ENCODE measurements at places on chromosomes 12 and 14.

- no peak for DNase-seq
Measured at GRCh38 chr12:99049774-99050173, 404.7 kb downstream of the APAF1 start.

GRCh38 chr12:43151441-43151981, 400.5 kb downstream of the ADAMTS20 start:
- no peak for DNase-seq

DNA sequence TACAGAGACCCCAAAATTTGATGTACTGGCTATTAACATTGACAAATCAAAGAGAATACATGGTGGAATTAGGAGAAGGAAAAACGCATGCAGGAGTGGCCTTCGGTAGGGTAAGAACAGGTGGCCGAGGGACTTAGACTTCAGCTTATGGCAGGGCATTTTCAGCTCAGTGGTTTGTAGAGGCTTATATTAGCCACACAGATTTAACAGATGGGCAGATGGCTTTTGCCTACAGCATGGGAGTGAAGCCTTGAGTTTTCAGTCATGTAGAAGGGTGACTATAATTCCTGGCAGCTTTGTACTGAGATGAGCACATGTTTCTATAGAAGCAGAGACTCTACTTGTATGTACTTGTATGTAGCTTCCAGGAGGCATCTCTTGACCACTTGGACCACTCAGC, 40.9 kb upstream of the PLEKHA5 start:
- DNase-seq = no peak

DNA sequence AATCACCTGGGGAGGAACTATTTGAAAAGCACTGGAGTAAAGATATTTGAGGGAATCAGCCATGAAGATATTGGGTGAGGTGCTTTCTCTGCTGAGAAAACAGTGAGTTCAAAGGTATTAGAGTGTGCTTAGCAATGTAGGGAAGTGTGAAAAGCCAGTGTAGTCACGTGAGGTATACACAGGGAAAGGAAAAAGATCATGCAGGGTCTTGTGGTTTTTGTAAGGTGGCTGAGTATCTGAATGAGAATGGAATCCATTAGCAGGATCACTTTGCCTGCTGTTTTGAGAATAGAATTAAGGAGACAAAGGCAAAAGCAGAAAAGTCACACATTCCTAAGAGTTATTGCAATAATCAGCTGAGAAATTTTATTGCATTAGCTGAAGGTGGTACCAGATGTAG, 193.0 kb downstream of the PIK3C2G start:
- no peak for DNase-seq

DNA sequence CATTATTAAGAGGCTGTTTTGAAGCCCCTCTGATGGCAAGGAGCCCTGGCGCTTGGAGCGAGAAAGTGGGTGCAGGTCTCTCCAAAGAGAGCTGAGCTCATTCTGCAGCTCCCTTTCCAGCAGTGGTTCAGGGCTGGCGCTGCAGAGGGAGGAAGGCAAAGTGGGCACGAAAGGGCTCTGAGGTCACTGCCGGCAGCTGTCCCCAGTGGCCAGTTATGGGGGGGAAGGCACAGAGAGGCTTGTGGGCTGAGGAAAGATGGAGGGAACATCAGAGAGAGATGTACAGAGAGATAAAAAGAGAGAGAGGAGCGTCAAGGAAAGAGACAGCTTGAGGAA, 75.2 kb upstream of the TBX5 start:
- no peak for DNase-seq

- no peak for DNase-seq
Measured at GRCh38 chr14:69980457-69981425, 101.5 kb downstream of the SMOC1 start.

- DNase-seq = no peak
Measured at GRCh38 chr12:50066402-50066801, 9.0 kb downstream of the ASIC1 start.

DNA sequence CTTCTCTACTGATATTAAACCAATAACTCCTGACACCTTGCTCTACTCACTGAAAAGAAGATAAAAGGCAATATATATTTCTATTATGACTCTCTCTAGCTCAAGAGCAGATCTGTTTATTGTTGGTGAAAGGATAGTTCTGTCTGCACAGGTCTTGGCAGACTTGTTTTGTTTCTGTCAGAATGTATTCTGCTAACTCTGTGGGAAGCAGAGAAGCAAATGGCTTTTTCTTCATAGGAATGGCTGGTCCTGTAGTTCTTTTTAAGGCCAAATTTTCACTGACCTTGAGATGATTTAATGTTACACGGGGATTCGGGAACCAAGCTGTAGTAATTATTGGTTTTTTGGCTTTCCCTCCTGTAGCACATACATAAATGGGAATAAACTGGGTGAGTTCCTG, 512.1 kb downstream of the DIO2 start:
- no peak for DNase-seq

GRCh38 chr12:121439715-121440114, 39.8 kb downstream of the RNF34 start:
- no peak for DNase-seq

GRCh38 chr12:123546281-123546680, 12.8 kb upstream of the RILPL1 start:
- no peak for DNase-seq

DNA sequence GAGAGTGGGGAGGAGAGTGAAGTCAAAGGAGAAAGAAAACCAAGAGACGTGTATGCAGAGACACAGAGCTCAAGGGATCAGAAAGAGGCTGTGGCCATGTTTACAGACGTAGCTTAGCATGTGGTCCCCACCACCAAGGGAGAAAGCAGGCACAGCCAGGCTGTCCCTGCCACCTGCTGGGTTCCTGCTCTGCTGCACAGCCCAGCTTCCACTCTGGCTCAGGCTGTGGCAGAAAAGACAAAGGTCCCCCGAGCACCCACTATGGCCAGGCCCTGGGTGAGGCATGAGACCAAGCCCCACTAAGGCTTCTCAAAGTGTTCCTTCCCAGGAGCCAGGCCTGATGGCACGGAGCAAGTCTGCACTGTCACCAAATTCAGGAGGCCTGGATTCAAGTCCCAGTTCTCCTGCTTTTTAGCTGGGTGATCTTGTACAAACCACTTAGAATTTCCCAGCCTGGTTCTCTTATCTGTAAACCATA, 25.9 kb upstream of the COL2A1 start:
- DNase-seq = no peak

GRCh38 chr14:60722107-60722356, 2.1 kb downstream of the SIX4 start:
- DNase-seq = no peak

DNA sequence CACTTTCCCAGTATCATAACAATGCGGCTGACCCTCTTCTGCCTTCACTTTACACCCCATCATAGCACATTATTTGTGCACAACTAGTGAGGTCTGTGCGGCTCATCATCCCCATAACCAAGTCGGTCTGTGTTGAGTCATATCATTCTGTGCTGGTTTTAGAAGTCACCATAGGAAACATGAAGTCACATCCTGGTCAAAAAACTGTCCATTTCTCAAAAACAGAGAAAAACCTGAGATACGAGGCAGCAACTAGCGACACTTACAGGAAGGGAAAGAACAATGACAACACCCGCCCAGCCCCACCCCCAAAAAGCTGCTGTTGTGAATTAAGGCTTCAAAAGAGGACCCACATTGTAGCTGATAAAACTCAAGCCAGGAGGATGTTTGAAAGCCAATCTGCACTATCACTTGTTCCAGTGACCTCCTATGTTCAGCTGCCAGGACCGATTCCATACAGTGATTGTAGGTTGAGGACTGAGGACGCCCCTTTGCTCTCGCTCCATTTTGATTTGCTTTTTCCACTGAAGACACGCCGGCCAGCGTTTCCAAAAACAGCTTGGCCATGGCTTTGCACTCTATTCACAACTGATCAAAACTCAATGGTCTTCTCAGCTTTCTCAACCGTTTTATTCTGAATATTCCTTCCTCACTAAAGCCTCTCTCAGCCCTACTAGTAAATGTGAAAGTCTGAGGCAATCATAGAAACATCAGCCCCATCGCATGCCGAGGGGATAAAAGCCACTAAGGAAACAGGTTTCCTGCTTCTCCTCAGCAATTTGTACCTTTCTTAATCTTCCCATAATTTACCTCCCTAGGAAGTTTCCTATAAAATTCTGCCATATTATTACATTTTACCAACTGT, 87.5 kb downstream of the DUSP16 start:
- peak; percentile 39 for DNase-seq
